ENCODE measurements at places on chromosomes 4 and X.

GRCh38 chr4:144338834-144339233, 198.3 kb upstream of the GYPA start:
- DNase-seq, result no peak

DNA sequence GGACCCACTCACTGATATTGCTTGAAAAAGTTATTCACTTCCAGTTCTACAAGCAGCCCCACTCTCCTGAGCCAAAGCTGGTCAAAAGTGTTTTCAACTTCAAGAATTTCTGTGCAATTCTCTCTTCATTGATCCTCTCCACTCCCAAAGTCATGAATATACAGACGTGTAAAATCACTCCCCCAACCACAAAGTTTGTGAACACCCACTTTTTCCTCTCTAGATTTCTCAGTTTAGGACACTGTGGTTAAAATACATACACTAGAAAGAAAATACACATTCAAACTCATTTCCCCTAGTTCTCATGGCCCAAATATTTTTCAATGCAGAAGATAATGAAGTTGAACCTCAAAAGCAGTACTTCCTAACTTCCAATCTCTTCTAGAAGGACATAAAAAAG, 116.3 kb downstream of the MSN start:
- no peak for DNase-seq

- DNase-seq, result no peak
Observed at GRCh38 chr4:147326591-147326990, 154.3 kb upstream of the EDNRA start.

DNA sequence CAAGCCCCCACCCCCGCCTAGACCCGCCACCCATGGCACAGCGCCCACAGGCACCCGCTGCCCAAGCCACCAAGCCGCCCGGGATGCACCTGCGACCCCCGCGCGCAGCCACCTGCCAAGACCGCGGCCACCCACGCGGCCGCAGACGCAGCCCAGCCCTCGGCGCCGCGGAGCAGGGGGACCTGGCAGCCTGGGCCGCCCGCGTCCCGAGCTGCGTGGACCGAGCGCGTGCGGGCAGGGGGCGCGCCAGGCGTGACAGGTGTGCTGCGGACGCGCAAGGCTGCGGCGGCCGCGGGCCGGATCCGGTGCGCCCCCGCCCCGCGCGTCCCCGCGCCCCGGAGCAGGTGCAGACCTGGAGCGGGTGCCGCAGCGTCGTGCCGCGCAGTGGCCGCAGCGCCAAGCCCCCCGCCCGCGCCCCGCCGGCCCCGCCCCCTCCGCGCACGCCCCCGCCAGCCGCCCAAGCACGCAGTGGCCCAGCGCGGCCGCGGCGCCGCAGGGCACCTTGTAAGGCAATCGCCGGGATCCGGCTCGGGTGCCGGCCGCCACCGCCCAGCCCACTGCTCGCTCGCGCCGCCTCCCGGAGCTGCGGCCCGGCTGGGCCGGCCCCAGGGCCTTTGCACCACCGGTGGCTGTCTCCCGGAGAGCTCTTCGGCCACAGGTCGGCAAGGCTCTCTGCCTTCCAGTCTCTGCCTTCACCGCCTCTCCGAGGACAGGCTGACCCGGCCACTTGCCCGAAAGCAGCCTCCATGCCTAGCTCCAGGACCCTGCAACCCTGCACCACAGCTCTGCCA, at the start of gene PNCK:
Gene PNCK, minus strand, starts transcription at position 386 of the 791 bp plus-strand sequence. CDS start 737 bp downstream, outside the sequence.
- no peak for DNase-seq

DNA sequence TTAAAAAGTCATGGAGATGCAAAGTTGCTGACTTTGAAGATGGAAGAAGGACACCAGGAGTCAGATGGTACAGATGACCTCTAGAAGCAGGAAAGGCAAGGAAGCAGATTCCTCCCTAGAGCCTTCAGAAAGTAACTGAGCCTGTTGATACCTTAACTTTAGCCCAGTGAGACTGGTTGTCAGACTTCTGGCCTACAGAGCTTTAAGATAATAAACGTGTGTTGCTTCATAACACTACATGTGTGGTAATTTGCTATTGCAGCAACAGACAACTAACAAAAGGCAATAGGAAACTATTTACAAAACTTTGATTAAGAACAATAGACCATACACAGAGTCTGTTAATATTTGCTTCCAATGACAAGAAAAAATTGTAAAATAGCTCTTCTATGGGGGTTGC, 102.0 kb upstream of the USP38 start:
- no peak for DNase-seq

GRCh38 chrX:1248331-1249061, 20.1 kb upstream of the CSF2RA start:
- DNase-seq, result peak; percentile 76

- no peak for DNase-seq
Observed at GRCh38 chrX:42119076-42119475, 195.7 kb upstream of the CASK start.

DNA sequence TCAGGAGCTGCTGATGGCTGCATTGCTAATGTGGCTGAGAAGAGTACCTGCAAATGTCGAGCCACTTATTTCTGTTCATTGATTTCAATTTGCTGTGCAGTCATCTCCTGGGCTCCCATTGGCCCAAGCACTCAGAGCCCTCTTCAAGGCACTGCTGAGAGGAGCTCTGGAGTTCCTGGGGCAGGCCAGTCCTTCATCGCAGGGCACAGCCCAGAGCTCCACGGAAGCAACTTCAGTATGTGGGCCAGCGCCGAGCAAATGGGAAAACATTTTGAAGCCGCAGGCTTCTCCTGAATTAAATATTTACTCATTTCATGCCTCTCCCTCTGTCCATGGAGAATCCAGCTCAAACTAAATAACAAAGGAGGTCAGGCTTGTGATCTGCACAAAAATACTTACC, 383.3 kb downstream of the BCOR start:
- DNase-seq, result no peak

DNA sequence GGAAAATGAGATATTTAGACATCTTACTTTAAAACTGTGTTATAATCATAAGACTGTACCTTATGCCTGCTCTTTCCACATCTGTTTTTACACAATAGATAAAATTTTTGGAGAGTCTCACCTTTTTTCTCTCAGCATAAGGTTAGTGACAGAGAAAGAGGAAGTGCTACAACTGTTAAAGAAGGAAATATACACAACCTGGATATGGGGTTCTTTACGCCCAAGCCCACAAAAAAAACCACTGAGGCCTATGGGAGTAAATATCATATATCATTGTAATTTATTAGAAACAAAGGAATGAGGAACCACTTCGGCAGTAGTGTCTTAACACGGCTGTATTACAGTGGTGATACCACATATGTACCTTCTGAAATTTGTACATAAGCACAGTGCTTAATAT, 265.9 kb upstream of the GK2 start:
- DNase-seq, result no peak

- peak; percentile 8 for DNase-seq
Observed at GRCh38 chrX:129842510-129843208, 1.0 kb downstream of the ZDHHC9 start.

DNA sequence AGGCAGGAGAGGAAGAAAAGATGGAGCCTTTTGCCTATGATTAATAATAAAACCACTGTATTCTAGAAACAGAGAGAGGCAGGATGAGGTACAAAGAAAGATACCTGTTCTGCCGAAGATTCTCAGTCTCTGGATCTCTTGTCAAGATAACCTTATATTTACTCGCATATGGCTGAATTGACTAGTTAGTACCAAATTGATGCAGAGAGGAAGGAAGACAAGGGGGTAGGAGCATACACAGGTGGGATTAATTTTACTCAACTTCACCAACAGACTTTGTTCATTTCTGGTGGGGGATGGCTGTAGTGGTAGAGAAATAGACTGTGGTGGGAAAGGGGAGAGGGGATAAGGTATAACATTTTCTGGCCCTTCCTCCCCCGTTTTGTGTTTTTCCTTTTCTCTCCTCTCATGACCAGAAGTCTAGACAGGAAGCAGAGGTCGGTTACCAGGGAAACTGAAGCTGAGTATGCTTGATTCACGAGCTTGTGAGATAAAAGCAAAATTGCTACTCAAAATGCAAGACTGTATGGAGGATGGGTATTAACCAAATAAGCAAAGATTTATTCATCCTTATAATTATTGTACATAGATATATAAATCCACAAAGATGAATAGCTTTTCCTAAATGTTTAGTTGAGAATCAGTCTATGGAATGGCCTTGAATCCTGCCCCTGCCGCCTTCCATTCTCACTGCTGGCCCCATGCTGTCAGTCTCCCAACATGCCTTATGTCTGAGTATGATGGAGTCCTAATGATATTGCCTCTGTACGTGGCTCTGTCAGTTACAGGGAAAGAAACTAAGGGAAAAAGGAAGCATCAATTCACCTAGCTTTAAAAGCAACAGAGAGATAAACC, 17.8 kb upstream of the PAGE2B start:
- DNase-seq, result peak; percentile 48

GRCh38 chrX:154398668-154399526, 720 bp downstream of the RPL10 start:
- DNase-seq, result peak; percentile 90

DNA sequence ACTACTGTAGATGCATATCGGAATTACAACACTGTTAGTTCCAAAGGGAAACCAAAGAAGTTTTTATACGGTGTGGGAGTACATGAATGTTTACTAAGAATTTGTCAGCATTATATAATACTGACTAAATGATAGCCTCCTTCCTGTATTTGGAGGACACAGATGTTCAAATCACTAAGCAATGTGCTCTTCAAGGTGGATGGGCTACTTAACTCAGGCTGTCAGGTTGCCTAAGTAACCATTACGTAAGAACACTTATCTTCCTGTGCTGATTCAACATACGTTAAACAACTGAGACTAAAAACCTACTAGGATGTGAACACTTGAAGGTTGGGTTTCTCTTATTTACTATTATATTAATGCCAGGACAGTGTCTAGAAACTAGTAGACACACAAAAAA, 81.9 kb upstream of the HPGD start:
- no peak for DNase-seq

DNA sequence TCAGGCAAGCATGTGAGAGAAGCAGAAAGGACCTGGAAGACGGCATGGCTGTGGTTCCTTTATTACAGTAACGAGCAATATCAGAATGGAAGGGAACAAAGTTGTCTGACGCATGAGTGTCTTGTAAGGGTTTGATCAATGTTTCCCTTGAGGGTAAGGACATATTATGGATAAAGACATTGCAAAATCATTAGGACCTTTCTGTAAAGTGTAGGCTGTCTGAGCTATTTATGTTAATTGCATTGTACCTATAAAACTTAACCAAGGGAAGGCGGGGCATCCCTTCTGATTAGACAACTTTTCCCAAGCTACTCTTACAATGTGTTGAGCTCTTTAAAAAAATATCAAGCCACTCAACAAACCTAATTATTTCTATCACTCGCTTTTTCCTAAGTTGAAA, 112.2 kb upstream of the JADE1 start:
- DNase-seq, result no peak

DNA sequence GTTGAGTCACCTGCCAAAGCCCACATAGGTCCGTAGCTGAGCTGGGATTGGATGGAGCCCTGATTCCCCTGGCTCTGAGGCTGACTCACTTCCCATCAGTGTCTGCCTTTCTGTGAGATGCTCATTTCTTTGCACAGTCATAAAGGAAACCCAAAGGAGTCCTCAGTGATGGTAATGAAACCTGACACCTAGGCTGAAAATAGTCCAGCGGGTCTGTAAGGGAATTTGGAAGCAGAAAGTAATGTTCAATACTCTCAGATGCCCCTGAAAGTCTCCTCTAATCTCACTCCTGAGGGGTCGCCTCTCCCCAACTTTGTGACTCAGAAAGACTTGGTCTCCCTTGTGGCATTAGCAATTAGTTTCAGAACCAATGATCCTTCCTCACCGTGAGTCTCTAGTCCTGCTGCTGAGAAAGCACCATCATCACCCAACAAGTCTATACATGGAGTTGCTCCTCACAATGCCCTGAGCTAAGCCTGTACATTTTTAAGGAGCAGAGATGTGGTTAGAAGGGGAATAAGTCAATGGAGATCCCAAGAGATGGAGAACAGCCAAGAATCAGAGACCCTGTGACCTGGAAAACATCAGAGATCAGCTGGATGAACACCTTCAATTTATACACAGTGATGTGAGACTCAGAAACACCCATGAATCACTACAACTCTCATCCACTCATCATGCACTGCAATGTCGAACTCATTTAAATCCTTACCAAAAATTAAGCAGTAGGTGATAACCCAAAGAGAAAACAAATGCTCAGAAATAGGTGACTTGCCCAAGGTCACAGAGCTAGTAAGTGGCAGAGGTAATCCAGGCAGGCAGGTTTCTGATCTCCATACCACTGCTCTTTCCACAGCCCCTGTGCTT, 219.0 kb upstream of the CPEB2 start:
- peak; percentile 81 for DNase-seq

GRCh38 chr4:137768196-137768595, 235.9 kb upstream of the PCDH18 start:
- no peak for DNase-seq

DNA sequence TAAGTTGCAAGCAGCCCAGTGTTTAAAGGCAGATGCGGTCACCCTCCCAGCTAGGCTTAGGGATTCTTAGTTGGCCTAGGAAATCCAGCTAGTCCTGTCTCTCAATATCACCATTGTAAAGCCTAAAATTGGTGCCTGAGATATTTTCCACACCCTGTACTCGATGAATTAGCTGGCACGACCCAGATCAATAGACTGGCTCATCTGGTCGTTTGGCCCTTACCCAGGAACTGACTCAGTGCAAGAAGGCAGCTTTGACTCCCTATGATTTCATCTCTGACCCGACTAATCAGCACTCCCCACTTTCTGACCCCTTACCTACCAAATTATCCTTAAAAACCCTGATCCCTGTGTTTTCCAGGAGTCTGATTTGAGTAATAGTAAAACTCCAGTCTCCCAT, 384.9 kb upstream of the SLC7A11 start:
- DNase-seq, result no peak

- no peak for DNase-seq
Observed at GRCh38 chrX:136344320-136344719, 43.6 kb downstream of the ADGRG4 start.

- DNase-seq, result no peak
Observed at GRCh38 chrX:130330146-130330545, 9.6 kb upstream of the SLC25A14 start.

GRCh38 chr4:82905205-82905604, 4.7 kb downstream of the THAP9 start:
- peak; percentile 79 for DNase-seq

DNA sequence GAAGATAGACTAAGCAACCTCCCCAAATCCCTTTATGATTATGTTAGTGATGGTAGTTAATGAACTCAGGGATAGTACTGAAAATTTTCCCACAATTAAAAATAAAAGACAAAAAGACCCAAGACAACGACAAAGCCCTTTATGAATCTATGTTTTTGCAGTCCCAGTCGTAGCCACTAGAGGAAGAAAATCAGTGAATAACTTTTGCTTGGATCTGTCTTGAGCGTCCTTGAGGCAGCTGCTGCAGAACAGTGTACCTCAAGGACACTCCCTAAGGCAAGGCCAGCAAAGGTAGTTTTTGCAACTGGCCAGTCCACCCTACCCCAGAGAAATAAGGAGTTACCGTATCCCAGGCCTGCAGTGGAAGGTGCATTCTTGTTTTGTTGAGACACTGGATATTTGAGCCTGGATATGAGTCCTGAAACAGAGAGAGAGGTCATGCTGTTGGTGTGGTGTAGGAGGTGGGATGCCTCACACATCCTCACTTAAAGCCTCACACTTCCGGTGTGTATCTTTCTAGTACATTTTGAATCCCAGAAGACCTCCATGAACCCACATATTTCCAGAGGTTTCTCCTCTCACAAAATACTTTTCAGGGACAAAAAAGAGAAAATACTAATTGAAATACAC, 8.7 kb upstream of the TIMM8A start:
- DNase-seq, result no peak

All from activated naive CD4-positive, alpha-beta T cell treated with anti-CD3 and anti-CD28 coated beads for 36 hours (primary cell).